ENCODE measurements at places on chromosomes 11 and 22.

- DNase-seq: no peak
Observed at GRCh38 chr11:110712659-110713448, 617 bp upstream of the ARHGAP20 start.

GRCh38 chr11:17839450-17839849 lies 104.9 kb downstream of the KCNC1 start:
- DNase-seq: no peak

DNA sequence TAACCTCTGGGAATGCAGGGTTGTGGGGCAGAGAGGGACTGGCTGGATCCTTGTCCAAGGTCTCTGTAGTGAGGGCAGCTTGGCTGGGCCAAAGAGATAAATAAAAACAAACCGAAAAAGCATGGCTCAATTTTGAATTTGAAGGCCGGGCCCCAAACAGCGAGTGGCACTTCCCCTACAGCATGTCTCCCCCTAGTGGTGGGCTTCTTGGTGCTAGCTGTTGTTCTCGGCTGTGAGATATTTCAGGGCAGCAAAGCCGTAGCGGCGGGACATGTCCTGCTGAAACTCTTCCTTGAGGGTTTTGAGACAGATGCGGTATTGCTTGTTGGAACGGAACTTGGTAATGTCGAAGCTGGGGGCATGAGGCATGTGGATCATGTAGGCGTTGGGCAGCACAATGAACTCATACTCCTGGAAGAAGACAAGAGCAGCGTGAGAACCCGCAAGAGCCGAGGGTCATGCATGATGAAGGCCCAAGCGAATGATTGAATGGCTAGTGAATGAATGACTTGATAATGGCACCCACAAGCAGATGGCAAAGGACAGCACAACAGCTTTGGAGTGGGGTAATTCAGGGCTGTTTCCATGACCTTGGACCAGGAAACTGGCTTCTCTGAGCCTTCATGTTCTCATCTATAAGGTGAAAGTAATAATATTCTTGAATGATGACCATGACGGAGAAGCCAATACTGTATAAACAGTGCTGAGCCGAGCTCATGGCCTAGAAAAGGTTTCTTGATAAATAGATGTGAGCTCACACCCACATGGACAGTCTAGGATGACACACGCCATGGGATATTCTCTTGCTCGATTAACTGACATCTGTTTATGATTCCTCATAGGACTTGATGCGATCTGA lies 216.3 kb upstream of the SYN3 start:
- no peak for DNase-seq

DNA sequence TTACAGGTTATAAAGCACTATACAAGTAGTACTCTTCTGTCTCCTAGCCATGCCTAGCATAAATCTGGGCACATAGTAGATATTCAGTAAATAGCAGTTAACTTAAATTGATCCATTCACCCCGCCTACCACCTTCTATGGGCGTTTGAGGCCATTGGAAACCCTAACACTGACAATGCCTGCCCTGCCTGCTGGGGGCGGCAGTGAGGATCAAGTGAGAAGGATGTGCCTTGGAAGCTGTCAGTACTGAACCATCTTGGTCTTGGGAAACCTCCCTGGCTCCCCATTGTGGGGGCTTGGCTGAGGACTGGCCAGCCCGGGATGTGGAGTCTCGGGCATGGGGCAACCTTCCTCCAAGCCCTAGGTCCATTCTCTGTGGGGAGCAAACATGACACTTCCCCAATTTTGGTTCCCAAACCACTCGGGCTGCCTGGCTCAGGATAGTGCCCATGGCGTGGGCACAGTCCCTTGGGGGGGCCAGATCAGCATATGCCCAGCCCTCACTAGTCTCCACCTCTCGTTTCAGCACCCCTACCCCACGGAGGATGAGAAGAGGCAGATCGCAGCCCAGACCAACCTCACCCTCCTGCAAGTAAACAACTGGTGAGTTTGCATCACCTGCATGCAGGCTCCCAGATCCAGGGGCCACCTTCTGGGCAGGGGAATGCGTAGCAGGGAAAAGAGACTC lies 67.4 kb downstream of the FEZ1 start:
- DNase-seq: no peak

DNA sequence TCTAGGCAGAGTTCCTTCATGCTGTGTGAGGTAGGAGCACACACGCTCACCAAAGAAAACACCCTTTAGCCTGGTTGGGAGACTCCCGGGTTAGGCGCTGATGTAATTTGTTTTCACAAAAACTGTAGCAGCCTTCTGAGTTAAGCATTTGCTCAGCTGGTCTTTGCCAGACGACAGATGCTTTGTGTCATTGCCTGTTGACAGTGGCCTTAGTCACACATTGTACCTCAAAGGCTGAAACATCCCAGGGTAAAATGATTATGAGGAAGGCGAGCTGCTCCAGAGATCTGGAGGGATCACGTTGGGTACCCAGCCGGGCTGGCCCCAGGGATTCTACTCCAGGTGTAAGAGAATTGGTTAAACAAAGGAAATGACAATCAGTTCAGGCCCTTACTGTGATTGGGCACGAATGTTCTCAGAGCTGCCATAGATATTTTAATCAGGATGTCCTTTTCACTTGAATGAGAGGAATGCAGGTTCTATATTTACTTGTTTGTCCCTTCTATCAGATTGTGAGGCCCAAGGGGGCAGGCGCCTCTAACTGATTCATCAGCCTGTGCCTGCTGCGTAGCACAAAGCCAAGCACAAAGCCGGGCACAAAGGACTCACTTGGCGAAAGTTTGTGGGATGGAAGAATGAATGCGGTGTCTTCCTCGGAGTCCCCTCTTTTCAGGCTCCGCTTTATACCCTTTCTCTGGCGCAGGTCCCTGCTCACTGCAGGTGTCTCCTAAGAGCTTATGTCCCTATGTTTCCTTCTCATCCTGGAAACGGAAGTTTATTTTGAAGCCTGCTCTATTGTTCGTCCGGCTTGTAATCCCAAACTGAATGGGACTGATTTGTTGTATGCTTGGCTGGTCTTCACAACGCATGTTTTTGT lies 47.1 kb downstream of the ADM start:
- no peak for DNase-seq

GRCh38 chr22:42700901-42701300 lies 19.8 kb downstream of the A4GALT start:
- no peak for DNase-seq

DNA sequence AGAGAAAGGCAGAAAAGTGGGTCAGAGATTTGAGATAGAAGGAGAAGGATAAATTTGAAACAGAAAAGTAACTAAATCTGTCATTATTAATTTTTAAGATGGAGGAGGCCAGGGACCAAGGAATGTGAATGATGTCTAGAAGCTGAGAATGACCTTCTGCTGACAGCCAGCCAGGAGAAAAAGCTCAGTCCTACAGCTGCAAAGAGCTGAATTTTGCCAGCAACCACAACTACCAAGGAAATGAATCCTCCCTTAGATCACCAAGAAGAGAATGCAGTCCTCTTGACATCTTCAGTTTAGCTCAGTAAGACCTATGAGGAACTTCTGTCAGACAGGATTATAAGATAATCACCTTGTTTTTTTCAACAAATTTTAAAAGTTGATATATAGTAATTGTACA lies 538.2 kb downstream of the LRRC4C start:
- no peak for DNase-seq

DNA sequence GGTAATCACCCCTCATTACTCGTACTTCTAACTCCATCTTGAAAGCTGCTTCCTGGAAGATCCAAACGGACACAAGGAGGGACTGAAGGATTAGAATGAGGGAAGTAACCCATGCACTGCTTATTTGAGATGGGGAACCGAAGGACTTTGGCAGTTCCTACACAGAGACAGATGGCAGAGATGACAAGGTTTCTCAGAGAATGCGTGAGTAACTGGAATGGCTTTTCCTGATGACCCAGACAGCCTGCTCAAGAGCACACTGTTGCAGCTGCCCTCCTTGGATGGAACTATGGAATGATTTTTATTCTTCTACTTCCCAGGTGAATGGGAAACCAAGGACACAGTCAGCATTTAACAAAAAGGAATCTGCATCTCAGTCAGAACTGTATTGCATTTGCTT lies 7.3 kb downstream of the KCNJ11 start:
- DNase-seq: no peak

DNA sequence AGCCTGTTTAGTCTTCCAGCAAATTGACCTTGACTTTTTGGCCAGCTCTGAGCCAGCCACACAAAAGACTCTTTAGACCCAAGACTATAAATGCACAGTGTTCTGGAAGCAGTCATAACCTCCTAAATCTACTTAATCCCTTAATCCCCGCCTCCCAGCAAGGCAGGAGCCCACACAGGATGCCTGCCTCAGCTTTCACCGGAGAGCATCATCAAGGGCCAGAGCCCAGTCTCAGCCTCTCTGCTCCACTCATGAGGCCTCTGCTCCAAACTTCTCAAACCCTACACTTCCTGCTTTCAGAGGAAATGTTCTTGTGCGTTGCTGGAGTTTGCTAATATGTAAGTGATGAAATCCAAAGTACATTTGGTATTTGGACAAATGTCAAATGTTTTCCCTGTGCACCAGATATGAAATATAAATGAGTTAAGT lies 57.9 kb upstream of the FSHB start:
- DNase-seq: no peak

DNA sequence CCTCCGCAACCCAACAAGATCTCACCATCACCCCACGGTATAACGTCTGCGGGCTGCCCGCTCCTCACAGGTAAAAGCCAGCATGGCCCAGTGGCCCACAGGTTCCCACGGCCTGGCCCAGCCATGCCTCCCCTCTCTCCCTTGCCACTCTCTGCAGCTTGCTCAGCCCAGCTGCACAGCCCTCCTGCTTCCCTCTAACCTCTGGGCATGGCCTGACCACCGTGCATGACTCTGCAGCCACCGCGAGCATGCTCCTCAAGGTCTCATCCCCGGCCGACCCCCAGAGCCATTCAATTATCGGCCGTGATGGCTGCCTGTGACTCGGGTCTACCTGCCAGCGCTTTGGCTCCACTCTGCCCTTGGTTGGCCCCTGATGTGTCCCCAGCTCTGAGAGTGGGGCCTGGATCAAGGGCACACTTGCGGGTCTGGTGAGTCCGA lies 185.5 kb downstream of the CTTN start:
- DNase-seq: no peak

GRCh38 chr11:70331901-70332300 lies 61.4 kb downstream of the PPFIA1 start:
- DNase-seq: no peak

GRCh38 chr11:15473954-15474837 lies 359.5 kb downstream of the INSC start:
- DNase-seq: no peak

DNA sequence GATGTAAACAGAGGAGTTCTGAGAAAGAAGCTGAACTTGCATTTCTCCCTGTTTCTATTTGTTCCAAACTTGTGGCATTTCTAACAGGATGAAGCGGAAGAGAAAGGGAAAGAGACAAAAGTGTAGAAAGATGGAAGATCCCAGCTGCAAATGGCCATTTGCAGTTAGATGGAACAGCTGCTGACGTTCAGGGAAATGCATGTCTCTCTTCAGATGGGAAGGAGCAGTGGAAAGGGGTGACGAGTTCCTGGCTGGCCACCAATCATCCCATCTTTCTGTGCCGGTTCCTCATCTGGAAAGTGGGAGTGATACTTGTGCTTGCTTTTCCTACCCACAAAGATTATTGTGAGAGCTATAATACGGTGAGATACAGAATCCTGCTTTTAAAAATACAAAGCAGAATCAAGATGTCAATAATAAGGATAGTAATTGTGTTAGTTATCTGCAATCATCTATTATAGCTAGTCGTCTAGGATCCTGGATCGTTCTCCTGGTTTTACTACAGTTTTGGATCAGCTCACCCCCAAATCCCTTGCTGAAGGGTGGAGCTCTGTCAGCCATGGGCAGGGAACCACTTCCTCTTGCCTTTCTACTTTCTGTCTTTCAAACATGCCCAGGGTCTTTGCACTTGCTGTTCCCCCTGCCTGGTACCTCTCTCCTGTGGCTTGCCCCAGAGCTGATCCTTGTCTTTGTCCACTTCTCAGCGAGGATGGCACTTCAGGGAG lies 1.2 kb upstream of the TIMP3 start:
- DNase-seq: no peak

DNA sequence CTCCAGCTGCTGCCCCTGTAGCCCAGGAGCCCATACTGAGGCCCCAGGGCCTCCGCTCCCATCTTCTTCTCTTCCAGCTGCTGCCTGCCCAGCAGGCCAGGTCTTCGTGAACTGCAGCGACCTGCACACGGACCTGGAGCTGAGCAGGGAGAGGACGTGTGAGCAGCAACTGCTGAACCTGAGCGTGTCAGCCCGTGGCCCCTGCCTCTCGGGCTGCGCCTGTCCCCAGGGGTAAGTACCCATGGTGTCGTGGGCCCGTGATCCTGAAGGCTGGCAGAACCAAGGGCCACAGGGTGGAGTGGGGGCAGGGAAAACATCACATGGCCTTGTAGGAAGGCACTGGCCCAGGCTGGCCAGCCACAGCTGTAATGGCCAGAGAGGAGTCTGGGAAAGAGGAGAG lies 31.2 kb downstream of the OTOG start:
- no peak for DNase-seq

Measured in T-helper 1 cell (primary cell).